Astrocyte of the hippocampus (primary cell): ENCODE measurements at places on chromosomes 7 and 10.
A peak's percentile ranks its signal among the peaks of the same experiment; 100 is the strongest.

- peak; percentile 48 for DNase-seq
Observed at GRCh38 chr10:113897693-113898618, 43.5 kb downstream of the NHLRC2 start.

DNA sequence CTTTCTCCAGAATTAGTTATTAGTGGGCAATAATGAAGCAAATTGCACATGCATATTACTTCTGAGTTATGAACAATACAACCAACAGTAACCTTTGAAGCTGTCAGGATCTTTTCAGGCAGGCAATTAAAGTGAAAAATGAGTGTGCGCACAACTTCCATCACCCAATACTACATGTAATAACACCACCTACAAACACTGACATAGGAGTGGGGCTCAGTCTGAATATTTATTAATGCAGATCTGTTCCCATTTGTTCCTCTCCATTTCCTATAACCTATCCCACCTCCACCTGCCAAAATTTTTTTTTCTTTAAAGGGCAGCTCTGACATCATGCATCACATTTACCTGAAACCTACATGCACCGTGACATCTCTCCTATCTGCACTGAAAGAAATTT, 177.2 kb downstream of the JAZF1 start:
- DNase-seq = no peak

DNA sequence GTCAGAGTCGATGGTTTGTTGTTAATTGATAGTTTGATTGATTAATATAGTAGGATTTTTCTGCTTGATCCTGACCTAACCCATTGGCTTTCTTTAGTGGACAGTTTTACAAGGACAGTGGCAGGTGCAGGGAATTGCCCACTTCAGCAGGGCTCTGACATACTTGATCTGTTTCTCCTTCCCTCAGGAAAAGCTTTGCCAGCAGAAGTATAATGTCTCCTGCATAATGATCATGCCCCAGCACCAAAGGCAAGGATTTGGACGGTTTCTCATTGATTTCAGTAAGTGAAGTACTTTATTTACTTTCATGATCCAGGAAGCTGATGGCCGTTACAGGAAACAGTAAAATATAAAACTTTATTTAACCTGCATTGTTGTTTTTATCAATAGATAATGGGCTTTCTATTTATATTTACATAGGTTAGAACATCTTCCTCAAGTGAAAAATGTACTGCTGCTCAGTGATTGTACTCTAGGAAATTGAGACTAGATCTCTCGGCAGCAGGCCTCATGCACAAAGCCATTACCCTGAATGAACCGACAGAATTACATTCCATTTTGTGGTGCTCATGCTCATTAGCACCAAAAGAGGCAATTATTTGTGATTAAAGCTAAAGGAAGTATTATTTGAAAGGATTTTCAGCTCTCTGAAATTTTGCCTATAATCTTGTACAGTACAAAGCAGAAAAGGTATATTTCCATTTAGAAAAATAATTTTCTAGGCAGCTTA, 122.5 kb upstream of the SAMD8 start:
- peak; percentile 60 for DNase-seq

- DNase-seq = no peak
Observed at GRCh38 chr10:418894-419293, 270.6 kb downstream of the DIP2C start.

DNA sequence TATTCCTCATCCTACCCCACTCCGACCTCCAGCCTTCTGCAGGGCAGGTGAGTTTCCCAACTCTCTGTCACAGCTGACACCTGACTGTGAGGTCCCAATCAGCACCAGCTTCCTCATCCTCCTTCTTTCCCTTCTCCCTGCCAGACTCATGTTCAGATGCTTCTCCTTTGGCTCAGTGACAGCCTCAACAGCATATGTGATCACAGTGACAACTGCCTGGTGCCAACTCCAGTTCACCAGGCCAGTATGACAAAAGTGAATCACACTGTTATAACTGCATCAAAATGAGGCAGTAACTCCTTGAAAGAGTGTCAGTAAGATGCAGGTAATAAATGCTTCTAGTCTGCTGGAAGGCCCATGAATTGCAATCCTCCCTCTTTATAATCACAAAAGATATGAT, 46.8 kb upstream of the NFE2L3 start:
- no peak for DNase-seq

- DNase-seq = no peak
Observed at GRCh38 chr10:77359950-77360520, 277.6 kb downstream of the KCNMA1 start.

DNA sequence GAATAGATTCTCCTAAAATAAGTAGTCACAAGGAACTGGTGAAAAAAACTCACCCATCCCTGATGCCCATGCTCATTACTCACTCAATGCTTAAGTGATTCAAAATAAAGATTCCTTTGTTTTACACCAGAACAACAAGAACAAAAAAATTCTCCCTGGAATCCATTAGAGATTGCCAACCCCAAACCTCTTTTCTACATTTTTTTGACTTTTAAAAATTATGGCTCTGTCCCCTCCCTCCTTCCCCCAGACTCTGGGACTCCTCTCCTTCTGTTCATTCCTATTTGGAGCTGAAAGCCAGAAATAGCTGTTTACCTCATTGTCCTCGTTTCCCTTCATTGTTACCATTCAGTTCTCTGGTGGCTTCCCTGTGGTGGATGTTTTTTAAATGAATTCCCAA, 63.2 kb upstream of the FHIP2A start:
- peak; percentile 38 for DNase-seq

GRCh38 chr10:95458871-95459270, 102.3 kb downstream of the SORBS1 start:
- peak; percentile 59 for DNase-seq

- no peak for DNase-seq
Observed at GRCh38 chr7:46832136-46832535, 749.8 kb downstream of the TNS3 start.

GRCh38 chr7:31043051-31043471, 9.0 kb upstream of the ADCYAP1R1 start:
- DNase-seq = no peak

- no peak for DNase-seq
Observed at GRCh38 chr7:50957431-50957830, 174.7 kb upstream of the GRB10 start.

- no peak for DNase-seq
Observed at GRCh38 chr7:71795410-71795809, 616.7 kb downstream of the CALN1 start.

DNA sequence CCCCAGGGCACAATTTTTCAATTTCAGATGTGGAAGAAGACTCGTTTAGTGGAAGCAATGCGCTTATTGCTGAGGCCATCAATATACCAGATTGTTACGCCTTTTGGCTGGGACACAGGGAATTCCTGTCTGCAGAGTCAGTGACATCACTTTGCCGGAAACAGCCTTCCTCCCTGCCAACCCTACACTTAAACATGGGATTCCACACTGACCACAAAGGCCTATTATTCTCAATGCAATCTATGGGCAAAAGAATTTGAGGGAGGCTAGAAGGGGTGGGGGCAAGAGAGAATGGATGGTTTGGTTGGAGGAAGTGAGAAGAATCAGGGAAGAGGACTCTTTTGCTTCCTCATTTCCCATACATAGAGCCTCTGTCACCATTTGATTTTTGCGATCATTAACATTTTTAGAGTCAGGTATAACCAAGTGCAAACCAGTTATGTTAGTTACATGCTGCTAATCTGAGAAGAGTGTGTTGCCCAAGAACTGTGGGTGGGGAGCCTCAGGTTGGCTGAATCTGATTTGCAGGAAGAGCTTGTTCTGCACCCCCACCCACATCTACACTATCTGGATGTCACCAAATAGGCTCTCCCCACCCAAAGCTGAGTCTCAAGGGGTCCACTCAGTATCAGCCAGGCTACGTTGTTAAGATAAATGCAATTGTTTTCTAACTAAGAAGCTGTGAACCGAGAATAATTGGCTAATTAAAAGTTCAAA, 58.2 kb downstream of the ENTPD1 start:
- peak; percentile 84 for DNase-seq

GRCh38 chr7:90520484-90520883, 51.0 kb downstream of the PTTG1IP2 start:
- no peak for DNase-seq

DNA sequence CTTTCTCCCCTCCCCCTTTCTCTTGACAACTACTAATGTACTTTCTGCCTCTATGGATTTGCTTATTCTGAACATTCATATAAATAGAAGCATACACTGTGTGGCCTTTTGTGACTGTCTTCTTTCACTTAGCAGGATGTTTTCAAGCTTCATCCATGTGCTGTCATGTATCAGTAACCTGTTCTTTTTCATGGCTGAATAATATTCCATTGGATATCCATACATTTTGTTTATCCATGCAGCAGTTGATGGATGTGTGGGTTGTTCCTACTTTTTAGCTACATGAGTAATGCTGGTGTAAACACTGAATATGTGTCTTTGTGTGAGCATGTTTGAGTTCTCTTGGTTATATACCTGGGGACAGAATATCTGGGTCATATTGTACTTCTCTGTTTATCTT, 107.6 kb downstream of the TRRAP start:
- DNase-seq = no peak
